ENCODE measurements at places on chromosomes 6 and 20. TPM values are rescaled to one million over a fixed set of nuclear protein-coding genes. Genes with fewer than 3 reads are reported as not detected.

The PPP1R3G gene
- not detected for total RNA-seq

The ZNF76 gene
- total RNA-seq: 31.3 TPM

The TTK gene
- total RNA-seq: 19.4 TPM

The TNFRSF6B gene
- not detected for total RNA-seq

The LINC00237 gene
- total RNA-seq: not detected

Measured in CD8-positive, alpha-beta memory T cell (primary cell).